Aorta (tissue), 5 donors: ENCODE measurements at places on chromosomes 11 and 22. TPM values are rescaled to one million over a fixed set of nuclear protein-coding genes. Genes with fewer than 3 reads are reported as not detected.
A peak's percentile ranks its signal among the peaks of the same experiment; 100 is the strongest.

DNA sequence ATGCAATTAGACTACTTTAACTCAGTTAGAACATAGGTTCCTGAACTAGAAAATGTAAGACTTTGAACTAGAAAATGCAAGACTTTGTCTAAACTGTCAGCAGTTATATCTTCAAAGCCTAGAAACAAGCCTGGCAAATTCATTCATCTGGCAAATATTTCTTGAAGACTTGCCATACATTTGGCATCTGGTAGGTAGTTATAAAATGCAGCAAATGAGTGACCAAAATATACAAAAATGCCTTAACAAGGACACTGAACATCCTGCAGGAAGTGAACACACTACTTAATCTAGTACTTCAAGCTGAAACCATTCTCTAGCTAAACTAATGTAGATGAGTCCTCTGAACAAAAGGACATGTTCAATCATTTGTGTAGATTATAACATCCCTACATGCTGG lies 84.7 kb upstream of the SCUBE2 start:
- H3K36me3 ChIP-seq = peaks cover 1% of the 10 kb centered on the region
- no peak overlapping the region for H3K27ac ChIP-seq
- H3K4me1 ChIP-seq = no peaks in the 10 kb centered on the region
- no peak overlapping the region for H3K4me3 ChIP-seq

DNA sequence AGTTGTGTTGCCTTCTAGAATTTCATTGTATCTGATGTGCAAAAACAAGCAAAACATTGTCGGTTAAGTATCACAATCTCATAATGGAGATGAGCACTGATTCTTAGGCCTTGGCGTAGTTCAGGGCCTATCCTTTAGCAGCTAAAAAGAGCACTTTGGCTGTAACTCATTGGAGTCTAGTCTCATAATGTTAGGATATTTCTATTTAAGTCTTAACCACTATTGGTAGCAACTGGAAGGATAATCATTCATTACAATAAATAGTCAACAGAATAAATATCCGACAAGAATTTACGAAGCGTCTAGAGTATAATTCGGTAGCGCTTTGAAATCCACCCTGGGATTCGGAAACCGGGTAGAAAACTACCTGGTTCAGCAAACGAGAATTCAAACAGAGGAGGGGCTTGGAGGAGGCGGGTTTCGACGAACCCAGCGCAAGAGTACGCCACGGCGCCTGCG lies 461 bp upstream of the EED start:
- H3K4me3 ChIP-seq = peak overlapping the region; percentile 58
- H3K4me1 ChIP-seq = peaks cover 5% of the 10 kb centered on the region
- H3K27me3 ChIP-seq = no peaks in the 10 kb centered on the region
- DNase-seq = peak; percentile 95
- H3K36me3 ChIP-seq = no peaks in the 10 kb centered on the region

- H3K4me1 ChIP-seq = no peaks in the 10 kb centered on the region
- no peaks in the 10 kb centered on the region for H3K36me3 ChIP-seq
- H3K4me3 ChIP-seq = no peak overlapping the region
- no peak for DNase-seq
- no peaks in the 10 kb centered on the region for H3K27me3 ChIP-seq
These were observed 6.5 kb upstream of the PICK1 start for GRCh38 chr22:38050720-38051119.

- DNase-seq = no peak
- H3K4me3 ChIP-seq = no peak overlapping the region
- no peaks in the 10 kb centered on the region for H3K27me3 ChIP-seq
- no peak overlapping the region for H3K27ac ChIP-seq
- no peaks in the 10 kb centered on the region for H3K36me3 ChIP-seq
These were observed 144.7 kb downstream of the TTC17 start for GRCh38 chr11:43503417-43503816.

The RIMBP3B gene
- not detected for polyA plus RNA-seq

The KCNK4 gene
- not detected for polyA plus RNA-seq
